ENCODE measurements at places on chromosomes 6 and 20. TPM values are rescaled to one million over a fixed set of nuclear protein-coding genes. Genes with fewer than 3 reads are reported as not detected.
A peak's percentile ranks its signal among the peaks of the same experiment; 100 is the strongest.

DNA sequence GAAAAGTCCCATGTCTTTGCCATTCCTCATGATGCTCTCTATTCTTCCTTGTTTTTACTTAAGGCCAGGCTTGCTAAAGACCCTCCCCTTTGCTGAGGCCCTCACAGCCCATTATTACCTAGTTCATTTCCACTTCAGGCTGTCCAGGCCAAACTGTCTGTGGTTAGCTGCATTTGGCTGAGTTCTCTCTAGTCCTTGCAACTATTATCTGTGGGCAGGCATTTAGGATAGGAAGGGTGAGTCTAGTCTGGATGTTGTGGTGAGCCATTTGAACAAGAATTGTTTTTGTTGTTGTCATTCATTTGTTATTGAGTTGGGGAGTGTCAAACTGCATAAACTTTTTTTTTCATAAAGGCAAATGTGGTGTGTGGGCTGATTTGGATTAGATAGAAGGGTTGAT lies 182.4 kb downstream of the CD109 start:
- H3K4me1 ChIP-seq = no peaks in the 10 kb centered on the region
- H3K36me3 ChIP-seq = no peaks in the 10 kb centered on the region
- no peak overlapping the region for H3K27ac ChIP-seq
- H3K4me3 ChIP-seq = no peak overlapping the region

- DNase-seq = no peak
- H3K27ac ChIP-seq = no peak overlapping the region
- H3K36me3 ChIP-seq = no peaks in the 10 kb centered on the region
- no peaks in the 10 kb centered on the region for H3K27me3 ChIP-seq
Observed at GRCh38 chr6:34457742-34458735, 7.8 kb upstream of the PACSIN1 start.

Gene LPA
- not detected for total RNA-seq

Gene SLC17A4
- total RNA-seq = not detected

DNA sequence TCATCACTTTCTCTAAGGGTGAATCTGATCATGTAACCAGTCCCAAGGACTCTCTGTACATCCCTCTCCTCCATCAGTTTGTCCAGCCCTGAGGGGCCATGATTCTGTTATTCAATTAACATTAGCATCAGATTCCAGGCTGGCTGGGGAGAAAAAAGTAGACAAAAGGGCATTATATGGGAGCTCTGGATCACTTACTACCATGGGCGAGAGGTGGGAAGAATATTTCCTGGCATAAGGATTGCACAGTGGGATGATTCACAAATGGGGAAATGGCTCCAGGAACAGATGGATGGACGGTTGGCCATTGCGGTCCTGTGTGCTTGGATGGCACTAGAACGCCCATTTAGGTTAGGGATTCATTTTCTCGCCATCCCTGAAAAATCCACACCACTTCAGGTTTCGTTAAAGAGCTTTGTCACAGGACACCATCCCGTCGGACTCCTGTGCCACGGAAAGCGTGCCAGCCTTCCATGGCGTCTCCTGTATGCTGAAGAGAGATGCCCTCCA lies 112.6 kb downstream of the THBS2 start:
- H3K4me1 ChIP-seq = no peaks in the 10 kb centered on the region
- H3K4me3 ChIP-seq = no peak overlapping the region
- H3K27me3 ChIP-seq = no peaks in the 10 kb centered on the region
- peak overlapping the region; percentile 62 for H3K27ac ChIP-seq

DNA sequence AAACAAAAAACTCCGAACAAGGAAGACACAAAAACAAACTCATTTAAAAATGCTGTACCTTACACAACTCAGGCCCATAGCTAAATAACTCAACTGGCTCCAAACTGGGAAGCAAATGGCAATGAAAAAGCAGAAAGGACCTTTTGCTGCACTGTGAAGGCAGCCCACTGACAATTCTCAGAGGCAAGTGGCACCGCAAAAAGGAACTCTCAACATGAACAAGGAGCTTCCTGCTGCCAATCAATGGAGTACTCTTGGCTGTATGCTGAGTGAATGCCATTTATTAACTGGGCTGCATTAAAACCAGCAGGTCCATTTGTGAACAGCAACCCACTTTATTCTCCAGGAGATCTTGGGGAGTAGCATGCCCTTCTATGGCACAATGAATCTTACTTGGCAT lies 209.9 kb downstream of the PTPRK start:
- H3K4me1 ChIP-seq = no peaks in the 10 kb centered on the region
- H3K4me3 ChIP-seq = no peak overlapping the region
- no peak for DNase-seq
- H3K27ac ChIP-seq = no peak overlapping the region

DNA sequence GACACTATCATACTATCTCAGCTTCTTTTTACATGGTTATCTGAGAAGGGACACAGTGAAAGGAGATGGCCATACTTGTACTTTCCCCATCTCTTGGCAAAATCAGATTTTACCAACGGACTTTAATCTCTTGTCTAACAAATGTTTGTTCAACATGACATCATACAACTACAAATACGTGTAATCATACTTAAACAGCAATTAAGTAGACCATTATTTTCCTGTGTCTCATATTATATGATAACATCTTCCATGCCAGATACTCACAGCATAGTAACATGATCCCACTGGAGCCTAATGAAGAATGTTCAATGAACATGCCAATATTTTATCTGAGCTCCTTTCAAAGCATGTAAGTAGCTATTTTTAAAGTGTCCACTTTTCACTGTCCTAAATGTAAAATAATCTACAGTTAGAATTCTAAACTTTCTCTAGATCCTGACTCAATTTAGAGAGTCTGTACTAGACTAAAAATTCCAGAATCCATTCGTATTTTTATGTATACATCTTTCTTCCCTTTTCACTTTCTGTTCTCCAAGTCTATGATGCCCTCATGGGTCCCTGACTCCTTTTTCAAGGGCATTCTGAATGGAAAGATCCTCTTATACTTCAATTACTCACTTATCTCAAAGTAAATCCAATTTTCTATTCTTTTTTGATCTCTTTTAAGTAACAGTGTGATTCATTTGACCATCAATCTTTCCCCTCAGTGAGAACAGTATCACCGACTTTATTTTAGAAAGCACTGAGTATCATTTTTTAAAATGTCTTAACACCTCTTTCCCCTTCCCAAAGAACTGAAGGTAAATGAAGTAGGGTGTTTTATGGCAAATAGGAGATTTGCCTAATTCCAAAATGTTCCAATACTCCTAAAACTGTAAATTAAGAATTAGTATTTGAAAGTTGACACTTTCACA lies 133.5 kb downstream of the CDK19 start:
- H3K4me1 ChIP-seq = peaks cover 15% of the 10 kb centered on the region
- no peak overlapping the region for H3K27ac ChIP-seq
- no peak overlapping the region for H3K4me3 ChIP-seq
- no peak for DNase-seq
- H3K27me3 ChIP-seq = no peaks in the 10 kb centered on the region
- H3K36me3 ChIP-seq = no peaks in the 10 kb centered on the region

Gene TP53TG5
- total RNA-seq = 0.44 TPM

GRCh38 chr6:119200512-119201175 lies 122.2 kb upstream of the FAM184A start:
- DNase-seq = no peak
- H3K27me3 ChIP-seq = no peaks in the 10 kb centered on the region
- H3K36me3 ChIP-seq = no peaks in the 10 kb centered on the region
- H3K4me3 ChIP-seq = no peak overlapping the region

- DNase-seq = no peak
- no peak overlapping the region for H3K4me3 ChIP-seq
- no peaks in the 10 kb centered on the region for H3K27me3 ChIP-seq
- H3K36me3 ChIP-seq = peaks cover 20% of the 10 kb centered on the region
- no peaks in the 10 kb centered on the region for H3K4me1 ChIP-seq
- no peak overlapping the region for H3K27ac ChIP-seq
Observed at GRCh38 chr20:50883856-50884255, 47.4 kb downstream of the ADNP start.

- DNase-seq = no peak
- H3K36me3 ChIP-seq = no peaks in the 10 kb centered on the region
- no peaks in the 10 kb centered on the region for H3K4me1 ChIP-seq
Observed at GRCh38 chr6:27742833-27743573, 169.2 kb downstream of the OR2B2 start.

Gene APOBEC2
- total RNA-seq = 0.29 TPM

GRCh38 chr6:29945281-29945820 lies 3.0 kb downstream of the HLA-A start:
- H3K27me3 ChIP-seq = no peaks in the 10 kb centered on the region
- no peak for DNase-seq
- no peaks in the 10 kb centered on the region for H3K4me1 ChIP-seq
- peak overlapping the region; percentile 38 for H3K27ac ChIP-seq
- H3K4me3 ChIP-seq = peak overlapping the region; percentile 99
- H3K36me3 ChIP-seq = no peaks in the 10 kb centered on the region

DNA sequence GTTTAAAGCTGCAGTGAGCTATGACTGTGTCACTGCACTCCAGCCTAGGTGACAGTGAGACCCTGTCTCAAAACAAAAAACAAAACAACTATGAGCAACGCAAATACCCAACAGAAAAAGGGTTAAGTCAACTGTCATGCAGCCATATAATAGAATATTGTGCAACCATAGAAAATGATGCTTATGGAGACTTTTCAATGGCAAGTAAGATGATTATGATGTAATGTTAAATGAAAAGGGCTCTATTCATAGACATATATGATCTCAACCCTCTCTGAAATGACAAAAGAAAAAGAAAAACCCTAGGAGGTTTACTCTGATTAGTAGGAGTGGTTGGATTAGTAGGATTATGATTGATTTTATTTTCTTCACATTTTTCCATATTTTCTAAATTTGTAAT lies 41.3 kb upstream of the TBC1D7 start:
- H3K27ac ChIP-seq = no peak overlapping the region
- no peaks in the 10 kb centered on the region for H3K36me3 ChIP-seq
- no peak overlapping the region for H3K4me3 ChIP-seq

- no peak overlapping the region for H3K27ac ChIP-seq
- no peak overlapping the region for H3K4me3 ChIP-seq
- H3K4me1 ChIP-seq = peaks cover 11% of the 10 kb centered on the region
- H3K27me3 ChIP-seq = no peaks in the 10 kb centered on the region
Observed at GRCh38 chr6:170263410-170263809, 27.5 kb downstream of the DLL1 start.

- H3K36me3 ChIP-seq = no peaks in the 10 kb centered on the region
- H3K4me3 ChIP-seq = no peak overlapping the region
- DNase-seq = no peak
- no peaks in the 10 kb centered on the region for H3K4me1 ChIP-seq
- no peak overlapping the region for H3K27ac ChIP-seq
- no peaks in the 10 kb centered on the region for H3K27me3 ChIP-seq
Observed at GRCh38 chr6:157525292-157525889, 144.4 kb downstream of the ZDHHC14 start.

Gene PAK5
- total RNA-seq = not detected

DNA sequence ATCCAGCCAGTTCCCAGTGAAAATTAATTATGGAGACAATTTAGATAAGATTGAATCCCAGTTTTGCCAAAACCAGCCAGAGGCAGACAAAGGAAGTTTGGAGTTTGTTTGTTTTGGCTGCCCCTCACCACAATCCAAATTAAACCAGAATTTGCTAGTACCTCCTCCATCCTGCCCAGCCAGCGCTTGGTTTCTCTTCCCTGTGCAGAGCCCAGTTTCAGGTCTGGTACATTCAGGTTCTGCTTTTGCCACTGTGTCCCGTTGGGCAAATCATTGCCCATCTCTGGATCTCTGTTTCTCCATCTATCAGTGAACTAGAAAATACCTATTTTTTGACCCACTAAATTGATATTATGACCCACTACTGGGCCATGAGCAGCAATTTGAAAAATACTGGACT lies 26.4 kb downstream of the FOXP4 start:
- no peaks in the 10 kb centered on the region for H3K36me3 ChIP-seq
- DNase-seq = no peak
- no peak overlapping the region for H3K4me3 ChIP-seq
- H3K27me3 ChIP-seq = no peaks in the 10 kb centered on the region
- H3K4me1 ChIP-seq = peaks cover 10% of the 10 kb centered on the region

- DNase-seq = no peak
- H3K36me3 ChIP-seq = no peaks in the 10 kb centered on the region
- no peak overlapping the region for H3K4me3 ChIP-seq
- H3K27me3 ChIP-seq = no peaks in the 10 kb centered on the region
Observed at GRCh38 chr20:18694071-18694470, 106.2 kb downstream of the DTD1 start.

GRCh38 chr6:68046302-68046701 lies 588.8 kb upstream of the ADGRB3 start:
- H3K4me1 ChIP-seq = no peaks in the 10 kb centered on the region
- H3K4me3 ChIP-seq = no peak overlapping the region
- H3K27ac ChIP-seq = no peak overlapping the region
- DNase-seq = no peak
- H3K36me3 ChIP-seq = no peaks in the 10 kb centered on the region

DNA sequence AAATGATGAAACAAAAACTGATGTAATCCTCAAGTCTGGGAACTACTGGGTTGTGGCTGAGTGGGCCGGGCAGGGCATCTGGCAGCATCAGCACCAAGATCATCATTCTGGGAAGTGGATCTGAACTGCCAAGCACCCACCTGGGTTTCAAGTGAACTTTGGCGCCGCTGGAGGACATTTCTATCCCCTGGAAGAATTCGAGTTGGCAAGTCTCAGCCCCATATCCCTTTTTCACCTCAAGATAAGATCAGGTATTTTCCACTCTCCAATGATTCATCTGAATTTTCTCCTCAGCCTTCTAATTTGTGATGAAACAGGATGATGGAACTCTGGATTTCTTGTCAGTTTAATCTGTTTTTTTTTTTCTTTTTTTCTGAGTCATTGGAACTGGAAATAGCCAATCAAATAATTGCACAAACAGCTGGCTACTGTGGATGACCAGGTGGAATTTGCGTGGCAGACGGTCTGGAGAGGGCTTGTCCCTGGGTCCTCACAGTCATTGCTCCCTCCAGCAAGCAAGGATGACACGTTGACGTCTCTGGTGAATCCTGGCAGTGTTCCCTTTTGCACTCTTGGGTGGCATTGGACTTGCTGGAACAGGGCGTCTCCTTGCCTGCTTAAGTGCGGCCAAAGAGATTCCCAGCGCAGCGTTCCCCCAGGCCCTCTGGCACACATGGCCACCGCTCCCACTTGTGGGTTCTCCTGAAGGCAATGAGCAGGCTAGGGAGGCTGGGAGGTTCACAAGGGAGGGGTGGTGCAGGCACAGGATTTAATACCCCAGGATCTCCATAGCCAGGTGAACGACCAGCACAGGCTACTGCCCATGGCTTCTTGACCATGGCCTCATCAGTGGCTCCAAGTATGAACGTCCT lies 80.4 kb downstream of the DHX35 start:
- no peak overlapping the region for H3K4me3 ChIP-seq
- H3K4me1 ChIP-seq = no peaks in the 10 kb centered on the region
- no peak overlapping the region for H3K27ac ChIP-seq
- H3K36me3 ChIP-seq = peaks cover 59% of the 10 kb centered on the region
- DNase-seq = no peak

Gene CRISP3
- total RNA-seq = not detected

Gene CTCFL
- total RNA-seq = not detected

GRCh38 chr6:81934936-81935335 lies 182.5 kb upstream of the TENT5A start:
- no peaks in the 10 kb centered on the region for H3K27me3 ChIP-seq
- no peak overlapping the region for H3K4me3 ChIP-seq
- no peak overlapping the region for H3K27ac ChIP-seq
- DNase-seq = no peak
- H3K4me1 ChIP-seq = peaks cover 13% of the 10 kb centered on the region
- no peaks in the 10 kb centered on the region for H3K36me3 ChIP-seq
